Kidney capillary endothelial cell (primary cell): ENCODE measurements at places on chromosomes 11 and 22.
A peak's percentile ranks its signal among the peaks of the same experiment; 100 is the strongest.

DNA sequence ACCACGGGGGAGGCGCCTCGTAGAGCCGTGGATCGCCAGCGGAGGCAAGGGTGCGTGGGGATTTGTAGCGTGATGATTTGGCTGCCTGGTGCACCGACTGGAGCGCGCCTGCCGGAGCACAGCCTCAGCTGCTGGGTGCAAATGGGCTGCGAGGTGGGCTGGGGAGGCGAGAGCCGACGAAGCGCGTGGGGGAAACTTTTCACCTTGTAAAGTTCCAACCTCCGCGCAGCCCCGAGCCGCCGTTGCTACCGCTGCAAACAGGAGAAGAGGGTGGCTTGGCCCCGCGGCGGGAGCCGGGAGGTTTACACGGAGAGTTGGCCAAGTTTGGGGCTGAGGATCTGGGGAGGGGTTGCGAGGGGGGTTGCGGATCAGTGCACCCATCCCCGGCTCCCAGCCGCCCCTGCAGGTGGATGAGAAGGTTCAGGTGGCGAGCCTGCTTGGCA lies 528 bp downstream of the FAT3 start:
- DNase-seq, result no peak

- DNase-seq, result no peak
Observed at GRCh38 chr22:41009222-41009948, 58.2 kb downstream of the RBX1 start.

DNA sequence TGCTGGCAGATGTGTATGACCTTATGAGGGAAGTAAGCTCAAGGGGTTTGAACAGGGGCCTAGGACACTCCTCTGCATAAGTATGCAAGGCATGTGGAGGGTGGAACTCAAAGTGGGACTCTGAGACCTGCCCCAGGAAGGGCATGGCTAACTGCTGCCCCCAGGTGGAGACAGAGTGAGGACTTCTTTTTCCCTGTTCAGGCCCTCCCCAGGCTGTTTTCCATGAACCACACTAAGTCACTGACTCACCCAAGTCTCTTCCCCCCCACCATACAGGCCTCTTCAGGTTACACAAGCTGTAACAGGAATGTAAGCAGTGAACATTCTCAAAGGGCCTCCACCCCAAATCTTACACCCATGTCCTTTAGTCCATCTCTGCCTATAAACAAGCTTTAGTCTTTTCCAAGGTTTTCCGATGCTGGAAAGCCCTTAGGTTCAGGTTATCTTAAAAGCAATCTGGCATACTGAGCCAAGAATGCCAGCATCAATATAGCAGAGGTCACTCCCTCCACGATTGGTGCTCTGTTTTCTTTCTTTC lies 13.1 kb downstream of the EEF1G start:
- peak; percentile 95 for DNase-seq

DNA sequence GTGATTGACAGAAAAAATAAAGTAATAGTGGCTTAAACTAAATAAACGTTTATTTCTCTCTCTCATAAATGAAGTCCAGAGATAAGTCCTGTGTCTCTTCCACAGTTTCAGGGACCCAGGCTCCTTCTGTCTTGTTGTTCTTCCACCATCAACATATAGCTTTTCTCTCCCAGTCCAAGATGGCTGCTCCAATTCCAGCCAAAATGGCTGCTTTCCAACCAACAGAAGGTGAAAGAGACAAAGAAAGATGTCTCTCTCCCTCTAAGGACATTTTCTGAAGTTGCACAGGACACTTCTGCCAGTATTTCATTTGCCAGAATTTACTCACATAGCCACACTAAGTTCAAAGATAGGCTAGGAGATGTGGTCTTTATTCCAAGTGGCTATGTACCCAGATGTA lies 9.4 kb upstream of the PLEKHB1 start:
- no peak for DNase-seq

- no peak for DNase-seq
Observed at GRCh38 chr11:42473106-42473505, 838.7 kb upstream of the API5 start.

- no peak for DNase-seq
Observed at GRCh38 chr11:76974179-76974891, 59.9 kb upstream of the B3GNT6 start.
